ENCODE measurements at places on chromosomes 13 and 19. TPM values are rescaled to one million over a fixed set of nuclear protein-coding genes. Genes with fewer than 3 reads are reported as not detected.

The MFSD12 gene
- 87.0 TPM for total RNA-seq

The ATP4A gene
- not detected for total RNA-seq

The TEX29 gene
- total RNA-seq, result 0.17 TPM

The ZNF222 gene
- total RNA-seq, result 7.9 TPM

The ZNF492 gene
- total RNA-seq, result not detected

The LRRC63 gene
- total RNA-seq, result under 0.01 TPM

The MIDN gene
- total RNA-seq, result 9.5 TPM

The SLC17A7 gene
- under 0.01 TPM for total RNA-seq

The SGTA gene
- 18.0 TPM for total RNA-seq

The TEX101 gene
- total RNA-seq, result not detected

The FXYD1 gene
- 14.6 TPM for total RNA-seq

The CCDC61 gene
- total RNA-seq, result 9.0 TPM

The CFAP97D2 gene
- total RNA-seq, result not detected

The KLF1 gene
- total RNA-seq, result not detected

The ZNF829 gene
- 2.1 TPM for total RNA-seq

The IGFL1 gene
- not detected for total RNA-seq

The TMEM143 gene
- total RNA-seq, result 4.3 TPM

The ARMC6 gene
- 42.0 TPM for total RNA-seq

The RYR1 gene
- total RNA-seq, result under 0.01 TPM

The RGS9BP gene
- total RNA-seq, result 0.32 TPM

The OR7D2 gene
- total RNA-seq, result not detected

The CGB3 gene
- not detected for total RNA-seq

The FBXO27 gene
- total RNA-seq, result 1.9 TPM

The PAK4 gene
- 5.2 TPM for total RNA-seq

The PTGIR gene
- 0.77 TPM for total RNA-seq

The PRODH2 gene
- total RNA-seq, result not detected

The TBXA2R gene
- total RNA-seq, result 1.1 TPM

The HDGFL2 gene
- total RNA-seq, result 82.7 TPM

The PNMA8B gene
- total RNA-seq, result 3.0 TPM

The GATAD2A gene
- 20.8 TPM for total RNA-seq

The SUCLA2 gene
- 46.8 TPM for total RNA-seq

All from bronchial smooth muscle cell (primary cell).